Endodermal cell (in vitro differentiated cells): ENCODE measurements at places on chromosomes 2 and 18. TPM values are rescaled to one million over a fixed set of nuclear protein-coding genes. Genes with fewer than 3 reads are reported as not detected.

The MOCOS gene
- total RNA-seq, result 0.51 to 1.0 TPM (median 0.66 TPM) in 3 replicates

The KCNG2 gene
- total RNA-seq, result not detected in 2 replicates

The REG1B gene
- not detected in 2 replicates for total RNA-seq

The METTL4 gene
- 10.6 to 17.5 TPM (median 17.4 TPM) in 3 replicates for total RNA-seq

The CYP27A1 gene
- total RNA-seq, result 53.7 to 76.5 TPM (median 54.9 TPM) in 3 replicates

The LRRTM1 gene
- 7.8 to 11.3 TPM (median 9.2 TPM) in 3 replicates for total RNA-seq

The DSG1 gene
- not detected in 2 replicates for total RNA-seq

The COL5A2 gene
- total RNA-seq, result 153 and 159 TPM in 2 replicates

The STARD6 gene
- not detected in 2 replicates for total RNA-seq

DNA sequence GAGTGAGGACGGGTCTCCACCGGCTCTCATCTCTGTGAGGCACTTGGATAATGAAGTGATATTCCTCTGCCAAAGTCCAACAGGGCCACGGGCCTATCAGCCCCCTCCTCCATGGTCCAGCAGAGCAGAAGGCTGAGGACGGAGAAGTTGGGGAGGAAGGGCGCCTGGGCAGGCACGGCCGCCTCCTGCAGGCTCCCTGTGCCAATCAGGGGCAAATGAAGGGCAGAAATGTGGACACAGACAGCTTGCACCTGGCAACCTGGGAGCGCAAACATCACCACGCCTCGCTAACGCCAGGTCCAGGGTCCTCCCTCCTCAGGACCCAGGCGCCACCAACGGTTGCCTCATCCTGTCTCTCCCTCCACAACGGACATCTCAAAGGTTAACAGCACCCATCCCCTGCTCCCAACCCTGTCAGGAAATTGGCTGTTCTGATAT, 24.3 kb downstream of the SMAD7 start:
- no peak for DNase-seq

DNA sequence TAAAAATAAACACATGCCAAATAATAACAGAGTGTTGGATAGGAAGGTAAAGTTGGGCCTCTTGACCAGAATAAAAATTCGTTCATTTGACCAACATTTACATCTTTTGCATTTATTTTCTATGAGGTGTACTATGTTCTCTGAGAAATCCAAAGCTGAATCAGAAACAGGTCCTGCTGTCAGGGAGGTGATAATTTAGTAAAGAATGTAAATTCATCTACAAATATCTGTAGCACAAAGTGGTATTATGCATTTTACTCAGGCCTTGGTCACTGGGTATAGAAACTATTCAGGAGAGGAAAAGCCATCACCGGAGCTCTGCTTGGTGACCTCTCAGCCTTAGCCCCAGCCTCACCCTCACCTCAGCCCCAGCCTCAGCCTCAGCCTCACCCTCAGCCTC, 208.9 kb downstream of the SPP2 start:
- DNase-seq, result no peak

DNA sequence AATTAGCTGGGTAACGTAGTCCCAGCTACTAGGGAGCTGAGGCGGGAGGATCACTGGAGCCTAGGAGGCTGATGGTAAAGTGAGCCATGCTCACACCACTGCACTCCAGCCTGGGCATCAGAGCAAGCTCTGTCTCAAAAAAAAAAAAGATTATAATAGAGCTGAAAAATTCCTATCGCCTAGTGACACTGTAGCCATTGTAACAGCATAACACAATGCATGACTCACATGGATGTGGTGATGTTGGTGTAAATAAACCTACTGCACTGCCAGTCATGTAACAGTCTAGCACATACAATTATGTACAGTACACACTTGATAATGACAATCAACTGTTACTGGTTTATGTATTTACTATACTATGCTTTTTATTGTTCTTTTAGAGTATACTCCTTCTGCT, 39.6 kb downstream of the MGAT4A start:
- no peak for DNase-seq

GRCh38 chr2:13046557-13047165, 329.9 kb downstream of the TRIB2 start:
- DNase-seq, result no peak

DNA sequence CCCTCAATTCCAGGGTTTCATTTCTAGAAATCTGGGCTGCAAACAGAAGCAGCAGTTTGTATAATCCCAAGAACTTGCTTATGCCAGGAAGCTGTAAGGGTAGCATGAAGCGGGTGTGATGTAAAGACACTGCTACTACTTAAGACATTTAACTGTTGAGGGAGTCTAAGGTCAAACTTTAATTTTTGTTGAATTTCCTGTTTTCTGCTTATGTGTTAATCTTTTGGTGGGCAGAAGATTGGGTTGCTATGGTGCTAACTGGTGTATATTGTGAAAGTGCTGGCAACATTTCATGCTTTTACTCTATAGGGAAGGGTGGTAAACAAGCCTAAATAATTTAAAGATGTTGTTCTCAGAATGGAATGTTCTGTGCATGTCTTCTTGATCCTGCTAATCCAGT, 2.7 kb downstream of the NCOA1 start:
- no peak for DNase-seq

GRCh38 chr2:100416935-100417710, at the start of gene CHST10:
Gene CHST10, minus strand, starts transcription at chr2:100417668. Its CDS starts 10,993 bp downstream, at chr2:100406675.
- peak; percentile 83 for DNase-seq

DNA sequence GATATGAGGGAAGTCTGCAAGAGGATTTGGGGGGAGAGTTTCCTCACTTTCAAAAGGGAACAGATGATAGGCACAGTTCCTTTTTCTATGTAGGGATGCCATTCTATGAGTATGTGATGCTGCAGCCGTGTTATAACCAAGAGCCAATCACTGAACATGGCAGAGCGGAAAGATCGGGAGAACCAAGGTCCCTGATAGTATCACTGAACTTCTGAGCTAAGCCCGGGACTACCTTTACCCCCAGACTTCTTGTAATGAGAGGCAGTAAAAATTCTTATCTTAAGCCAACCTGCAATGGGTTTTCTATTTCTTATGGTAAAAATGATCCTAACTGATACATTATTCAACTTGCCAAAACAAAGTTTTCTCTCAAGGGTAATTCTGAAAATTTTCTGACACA, 21.6 kb upstream of the SLC1A4 start:
- no peak for DNase-seq

GRCh38 chr2:178412047-178412446, 38.9 kb downstream of the PRKRA start:
- no peak for DNase-seq

DNA sequence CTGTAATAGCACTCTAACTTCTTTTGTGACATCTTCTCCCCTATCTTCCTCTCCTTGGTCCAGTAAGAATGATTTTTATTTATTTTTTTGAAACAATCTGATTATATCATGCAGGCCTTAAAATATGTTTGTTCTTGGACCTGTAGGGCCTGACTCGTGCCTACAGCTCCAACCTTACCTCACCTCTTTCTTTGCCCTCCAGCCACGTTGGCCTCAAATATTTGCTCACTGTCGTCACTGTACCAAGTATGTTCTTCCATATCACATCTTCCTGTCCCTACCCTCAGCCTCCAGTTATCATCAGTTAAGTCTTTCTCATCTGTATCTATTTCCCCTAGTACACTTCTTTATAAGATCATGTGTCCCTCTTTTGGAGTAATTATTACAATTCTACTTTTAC, 125.5 kb downstream of the CDH7 start:
- DNase-seq, result no peak

DNA sequence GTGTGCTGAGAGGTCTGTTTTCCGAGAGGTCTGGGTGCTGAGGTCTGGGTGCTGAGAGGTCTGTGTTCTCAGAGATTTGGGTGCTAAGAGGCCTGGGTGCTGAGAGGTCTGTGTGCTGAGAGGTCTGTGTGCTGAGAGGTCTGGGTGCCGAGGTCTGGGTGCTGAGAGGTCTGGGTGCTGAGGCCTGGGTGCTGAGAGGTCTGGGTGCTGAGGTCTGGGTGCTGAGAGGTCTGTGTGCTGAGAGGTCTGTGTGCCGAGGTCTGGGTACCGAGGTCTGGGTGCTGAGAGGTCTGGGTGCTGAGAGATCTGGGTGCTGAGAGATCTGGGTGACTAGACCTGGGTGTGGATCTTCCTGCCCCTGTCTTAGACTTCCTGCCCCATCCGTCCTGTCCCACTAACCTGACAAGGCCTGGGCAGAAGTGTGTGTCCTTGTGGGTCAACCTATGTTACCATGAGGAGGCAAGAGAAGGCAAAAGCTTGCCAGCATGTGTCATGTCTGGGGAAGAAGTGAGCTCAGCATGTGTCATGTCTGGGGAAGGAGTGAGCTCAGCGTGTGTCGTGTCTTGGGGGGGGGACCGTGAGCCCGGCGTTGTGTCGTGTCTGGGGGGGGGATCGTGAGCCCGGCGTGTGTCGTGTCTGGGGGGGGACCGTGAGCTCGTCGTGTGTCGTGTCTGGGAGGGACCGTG, 69.3 kb downstream of the KCNG2 start:
- peak; percentile 35 for DNase-seq

DNA sequence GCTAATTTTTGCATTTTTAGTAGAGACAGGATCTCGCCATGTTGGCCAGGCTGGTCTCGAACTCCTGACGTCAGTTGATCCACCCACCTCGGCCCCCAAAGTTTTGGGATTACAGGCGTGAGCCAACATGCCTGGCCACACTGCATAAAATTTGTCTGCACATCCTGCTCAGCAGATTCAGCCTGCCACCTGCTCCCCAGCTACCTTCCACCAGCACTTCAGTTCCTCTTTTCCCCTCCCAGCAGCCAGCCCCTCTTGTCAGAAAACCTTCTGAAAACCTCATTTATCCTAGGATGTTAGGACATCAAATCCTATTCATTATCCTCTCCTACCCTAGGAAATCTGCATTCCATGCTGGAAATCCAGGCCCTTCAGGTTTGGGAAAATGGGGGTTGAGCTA, 99.4 kb upstream of the STPG4 start:
- no peak for DNase-seq

- no peak for DNase-seq
Measured at GRCh38 chr2:60175290-60175689, 378.2 kb downstream of the BCL11A start.

DNA sequence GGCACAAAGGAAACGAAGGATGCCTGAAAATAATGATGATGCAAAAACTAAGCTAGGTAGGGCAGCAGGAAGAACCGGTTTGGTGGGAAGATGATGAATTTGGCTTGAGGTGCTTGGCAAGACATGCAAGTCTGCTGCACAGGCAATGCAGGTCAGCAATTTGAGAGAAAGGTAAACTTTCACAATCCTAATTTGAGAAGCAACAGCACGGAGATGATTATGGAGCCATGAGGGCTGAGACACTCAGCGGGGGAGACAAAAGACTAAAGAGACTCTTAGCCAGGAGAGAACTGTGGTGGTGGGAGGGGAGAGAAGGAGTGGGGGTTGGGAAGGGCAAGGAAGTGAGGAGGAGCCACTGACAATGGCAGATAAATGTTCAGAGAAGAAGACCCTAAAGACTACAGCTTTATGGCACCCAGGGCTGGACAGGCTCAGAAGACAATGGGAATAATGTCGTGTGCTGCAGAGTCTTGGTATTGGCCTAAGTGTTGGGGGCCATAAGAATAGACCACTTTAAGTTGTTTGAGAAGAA, 19.4 kb upstream of the RNF149 start:
- DNase-seq, result peak; percentile 58

- DNase-seq, result peak; percentile 83
Measured at GRCh38 chr2:144389151-144389929, 130.6 kb downstream of the ZEB2 start.

DNA sequence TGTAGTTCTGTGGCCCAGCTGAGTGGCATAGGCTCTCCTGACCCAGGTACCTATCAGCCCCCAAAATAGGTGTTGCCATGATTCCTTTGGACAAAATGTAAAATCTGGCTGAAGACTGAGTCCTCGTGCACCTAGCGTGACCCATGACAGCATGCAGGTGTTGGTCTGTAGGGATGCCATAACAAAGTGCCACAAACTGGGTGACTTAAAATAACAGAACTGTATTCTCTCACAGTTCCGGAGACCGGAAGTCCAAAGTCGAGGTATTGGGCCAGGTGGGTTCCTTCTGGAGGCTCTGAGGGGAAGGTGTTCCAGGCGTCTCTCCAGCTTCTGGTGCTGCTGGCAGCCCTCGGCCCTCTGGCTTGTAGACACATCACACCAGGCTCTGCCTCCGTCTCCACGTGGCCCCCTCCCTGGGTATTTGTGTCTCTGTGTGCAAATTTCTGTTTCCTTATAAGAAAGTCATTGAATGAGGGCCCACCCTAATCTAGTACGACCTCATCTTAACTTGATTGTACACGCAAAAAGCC, 34.5 kb downstream of the LRRFIP1 start:
- no peak for DNase-seq

- no peak for DNase-seq
Measured at GRCh38 chr2:197147942-197148341, 162.6 kb downstream of the ANKRD44 start.

DNA sequence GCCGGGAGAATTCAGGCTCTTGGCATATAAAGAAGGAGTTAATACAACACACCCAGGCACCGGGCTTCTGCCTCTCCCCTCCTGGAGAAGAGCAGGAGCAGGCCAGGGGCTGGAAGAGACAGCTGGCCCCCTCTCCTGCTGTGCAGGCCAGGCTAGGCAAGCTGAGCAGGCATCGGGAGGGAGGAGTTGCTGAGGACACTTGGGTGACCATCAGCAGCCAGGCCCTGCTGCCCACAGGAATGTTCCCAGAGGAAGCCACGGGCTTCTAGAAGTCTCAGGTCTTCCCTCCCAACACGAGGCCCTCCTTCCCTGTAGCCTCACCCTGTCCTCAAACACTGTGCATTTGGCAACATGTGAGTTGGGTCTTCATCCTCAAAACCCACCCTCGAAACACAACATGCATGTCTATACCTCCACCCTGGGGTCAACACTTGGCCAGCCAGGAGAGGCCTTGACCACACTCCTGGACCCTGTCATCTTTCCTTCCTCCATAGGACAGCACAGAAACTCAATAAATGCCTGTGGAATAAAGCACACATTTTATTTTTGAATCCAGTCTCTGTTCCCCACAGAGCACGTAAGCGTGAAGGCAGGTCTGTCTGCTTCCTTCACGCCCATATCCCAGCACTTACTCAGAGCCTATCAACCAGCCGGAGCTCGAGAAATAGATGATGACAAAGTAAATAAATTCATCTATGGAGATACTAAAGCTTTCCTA, 433.8 kb upstream of the ID2 start:
- peak; percentile 24 for DNase-seq

DNA sequence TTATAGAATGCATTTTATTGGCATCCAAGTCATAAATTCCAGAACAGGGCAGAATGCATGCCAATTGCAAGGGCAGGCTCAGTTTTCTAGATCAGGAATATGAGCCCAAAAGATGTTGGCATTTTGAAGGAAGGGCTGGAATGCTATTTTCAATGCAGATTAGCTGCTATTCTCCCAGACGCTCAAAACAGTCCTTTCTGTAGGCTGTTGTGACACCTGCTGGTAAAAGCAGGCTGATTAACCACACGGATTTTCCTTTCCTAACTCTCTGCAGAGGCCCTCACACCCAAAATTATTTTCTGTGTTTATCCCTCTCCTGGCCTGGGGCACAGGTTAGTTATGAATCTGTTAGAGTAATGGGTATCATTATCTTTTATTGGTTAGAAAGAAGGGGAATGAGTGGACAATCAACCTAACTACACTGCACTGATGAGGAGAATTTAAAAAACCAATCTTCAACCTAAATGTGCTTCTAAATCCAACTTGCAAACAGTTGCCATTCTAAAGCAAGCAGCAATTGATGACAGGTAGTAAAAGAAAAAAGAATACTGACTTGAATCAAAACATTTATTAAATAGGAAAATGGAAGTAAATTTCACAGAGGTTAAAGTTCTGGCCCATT, 94.0 kb downstream of the PLA2R1 start:
- peak; percentile 80 for DNase-seq

GRCh38 chr2:170739507-170740046, 24.4 kb downstream of the SP5 start:
- no peak for DNase-seq

GRCh38 chr2:79820281-79820680, 307.4 kb downstream of the CTNNA2 start:
- no peak for DNase-seq

- no peak for DNase-seq
Measured at GRCh38 chr18:73093687-73094250, 226.0 kb upstream of the NETO1 start.

GRCh38 chr18:32333781-32334180, 136.9 kb downstream of the GAREM1 start:
- no peak for DNase-seq
